ENCODE measurements at places on chromosomes 7 and 10. TPM values are rescaled to one million over a fixed set of nuclear protein-coding genes. Genes with fewer than 3 reads are reported as not detected.

HHEX gene
- total RNA-seq: 3.7 TPM

MYL7 gene
- 20,690 TPM for total RNA-seq

TSPAN33 gene
- total RNA-seq: 12.3 TPM

FKBP9 gene
- 116 TPM for total RNA-seq

FRMD4A gene
- 39.0 TPM for total RNA-seq

SPDYE2 gene
- total RNA-seq: not detected

Data from left cardiac atrium (tissue), 4 donors.